ENCODE measurements at places on chromosomes 6 and 20.

DNA sequence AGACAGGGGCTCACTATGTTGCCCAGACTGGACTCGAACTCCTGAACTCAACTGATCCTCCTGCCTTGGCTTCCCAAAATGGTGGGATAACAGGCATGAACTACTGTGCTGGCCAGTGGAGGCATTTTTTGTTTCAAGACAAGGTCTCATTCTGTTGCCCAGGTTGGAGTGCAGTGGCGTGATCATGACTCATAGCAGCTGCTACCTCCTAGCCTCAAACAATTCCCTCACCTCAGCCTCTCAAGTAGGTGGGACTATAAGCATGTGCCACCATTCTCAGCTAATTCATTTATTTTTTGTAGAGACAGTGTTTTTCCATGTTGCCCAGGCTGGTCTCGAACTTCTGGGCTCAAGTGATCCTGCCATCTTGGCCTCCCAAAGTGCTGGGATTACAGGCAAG lies 17.2 kb downstream of the ENPP3 start:
- DNase-seq = no peak

- no peak for DNase-seq
Measured at GRCh38 chr6:16722630-16723029, 38.6 kb downstream of the ATXN1 start.

DNA sequence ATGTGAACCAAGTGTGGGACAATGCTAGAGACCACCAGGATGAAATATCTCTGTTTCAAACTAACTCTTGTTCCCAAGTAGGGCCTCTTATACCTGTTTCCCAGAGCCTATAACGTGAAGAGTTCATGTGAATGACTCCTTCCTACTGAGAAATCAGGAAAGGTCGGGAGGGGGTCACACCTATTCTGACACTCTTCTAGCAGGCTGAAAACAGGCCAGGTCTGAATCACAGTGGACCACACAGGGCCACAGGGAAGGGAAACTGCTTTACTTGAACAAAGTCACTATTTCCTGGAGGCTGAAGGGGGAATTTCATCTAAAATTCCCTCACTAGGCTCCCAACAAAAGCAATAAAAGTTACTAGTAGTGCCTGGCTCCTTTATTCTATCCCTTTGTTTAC lies 88.4 kb upstream of the BMP2 start:
- no peak for DNase-seq

DNA sequence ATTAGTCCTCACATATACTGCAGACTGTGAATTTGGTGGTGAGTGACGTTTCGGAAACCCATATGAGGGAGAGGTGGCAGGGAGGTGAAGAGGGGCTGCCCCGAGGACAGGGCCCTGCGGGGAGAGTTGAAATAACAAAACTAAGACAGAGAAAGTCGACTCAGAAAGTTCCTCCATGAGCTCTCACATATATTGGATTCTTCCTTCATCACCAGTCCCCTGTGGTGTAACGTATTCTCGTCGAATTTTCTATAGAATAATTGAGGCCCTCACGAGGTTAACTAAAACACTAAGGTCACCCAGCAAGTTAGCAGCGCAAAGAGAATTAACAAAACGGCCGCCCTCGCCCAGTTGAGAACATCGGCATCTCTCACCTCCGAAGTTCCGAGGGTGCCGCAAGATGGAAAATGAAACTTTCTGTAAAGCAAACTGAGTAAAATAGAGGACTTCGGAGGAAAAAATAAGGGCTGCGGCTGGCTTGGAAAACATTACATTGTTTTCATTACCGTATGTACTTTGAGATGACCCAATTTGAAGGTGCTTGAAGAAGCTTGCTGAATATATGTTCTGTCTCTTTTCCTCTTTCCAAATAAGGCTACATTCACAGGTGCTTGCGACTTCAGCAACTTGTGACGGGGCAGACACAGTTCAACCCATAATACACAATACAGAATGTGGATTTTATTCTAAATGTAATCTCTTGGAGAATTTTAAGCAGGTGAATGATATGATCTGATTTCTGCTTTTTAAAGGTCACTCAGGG lies 490.9 kb upstream of the JARID2 start:
- no peak for DNase-seq

DNA sequence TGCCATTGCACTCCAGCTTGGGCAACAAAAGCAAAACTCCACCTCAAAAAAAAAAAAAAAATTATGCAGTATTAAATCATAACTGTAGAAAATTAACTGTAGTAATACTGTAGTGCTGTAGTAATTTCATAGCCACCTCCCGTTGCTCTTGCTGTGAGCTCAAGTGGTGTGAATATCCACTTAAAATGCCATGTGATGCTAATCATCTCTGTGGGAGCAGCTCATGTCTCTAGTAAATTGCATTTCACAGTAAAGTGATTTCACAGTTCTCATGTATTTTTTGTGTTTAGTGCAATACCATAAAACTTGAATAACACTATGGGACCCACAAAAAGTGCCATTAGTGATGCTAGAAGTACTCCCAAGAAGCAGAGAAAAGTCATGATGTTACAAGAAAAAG lies 14.4 kb upstream of the FAM217A start:
- no peak for DNase-seq

DNA sequence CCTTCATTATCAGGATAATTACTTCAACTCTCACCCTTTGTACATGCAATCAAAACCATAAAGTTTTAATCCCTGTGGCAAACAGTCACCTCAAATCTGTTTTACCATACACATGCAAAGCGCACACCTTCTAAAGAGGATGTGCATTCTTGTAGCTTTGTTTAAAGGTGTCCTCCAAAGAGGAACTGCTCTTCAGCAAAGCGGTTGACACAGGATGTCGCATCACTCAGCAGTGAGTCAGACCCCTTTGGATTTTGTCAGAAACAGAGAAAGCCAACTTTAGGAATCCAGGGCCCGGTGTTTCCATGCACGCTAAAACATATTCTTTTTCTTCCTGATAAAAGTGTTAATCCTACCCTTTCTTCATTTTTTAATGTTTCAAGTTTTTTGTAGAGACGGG lies 268.3 kb upstream of the ARID1B start:
- no peak for DNase-seq

GRCh38 chr6:79702691-79703090 lies 71.6 kb downstream of the SH3BGRL2 start:
- no peak for DNase-seq

DNA sequence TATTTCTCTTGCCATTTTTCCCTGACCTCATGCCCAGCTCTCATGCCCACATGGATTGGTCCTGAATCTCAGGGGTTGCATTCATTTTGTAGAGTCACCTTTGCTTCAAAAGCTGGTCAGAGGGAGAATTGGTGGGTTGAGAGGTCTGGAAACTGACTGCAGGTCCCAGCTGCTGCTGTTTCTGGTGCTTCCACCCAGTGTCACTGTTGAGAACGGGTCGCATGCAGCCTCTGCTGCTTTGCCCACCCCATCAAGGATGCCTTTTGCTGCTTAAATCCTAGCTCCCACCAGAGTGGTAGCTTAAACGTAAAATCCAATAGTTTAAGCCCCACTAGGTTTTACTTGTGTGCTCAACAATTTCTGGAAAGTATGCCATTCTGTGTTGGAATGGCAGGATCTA lies 211.4 kb upstream of the TSHZ2 start:
- no peak for DNase-seq

DNA sequence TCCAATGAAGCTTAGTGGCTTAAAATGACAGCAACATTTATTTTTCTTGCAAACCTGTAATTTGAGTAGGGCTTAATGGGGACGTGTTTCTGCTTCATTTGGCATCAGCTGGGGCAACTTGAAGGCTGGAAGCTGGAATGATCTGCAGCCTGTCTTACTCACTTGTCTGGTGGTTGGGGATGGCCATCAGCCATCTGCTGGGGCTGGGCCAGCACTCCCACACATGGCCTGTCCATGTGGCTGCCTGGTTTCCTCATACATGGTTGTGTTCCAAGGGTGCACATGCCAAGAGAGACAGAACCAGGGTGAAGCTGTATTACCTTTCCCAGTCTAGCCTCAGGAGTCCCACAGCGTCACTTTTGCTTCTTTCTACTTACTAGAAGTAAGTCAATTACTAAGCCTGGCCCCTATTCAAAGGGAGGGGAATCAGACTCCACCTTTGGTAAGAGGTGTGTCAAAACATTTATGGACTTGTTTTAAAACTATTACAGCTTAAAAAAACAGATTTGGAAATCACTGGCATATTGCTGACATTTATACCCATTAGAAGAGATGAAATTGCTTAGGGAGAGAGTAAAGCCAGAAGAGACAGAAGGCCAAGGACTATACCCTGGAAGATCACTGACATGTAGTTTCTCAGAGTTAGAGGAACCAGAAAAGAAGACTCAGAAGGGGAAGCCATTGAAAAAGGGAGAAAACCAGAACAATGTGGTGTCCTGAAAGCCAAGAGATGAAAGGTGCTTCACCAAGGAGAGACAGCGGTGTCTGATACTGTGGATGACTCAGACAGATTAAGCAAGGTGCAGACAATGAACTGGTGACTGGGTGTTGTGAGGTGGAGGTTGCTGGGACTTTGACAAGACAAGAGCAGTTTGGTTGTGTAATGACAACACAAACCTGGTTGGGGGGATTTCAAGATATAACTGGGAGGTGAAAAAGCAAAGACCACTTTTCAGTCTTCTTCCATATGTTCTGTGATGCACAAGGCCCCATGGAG lies 345.2 kb downstream of the GJA1 start:
- no peak for DNase-seq

DNA sequence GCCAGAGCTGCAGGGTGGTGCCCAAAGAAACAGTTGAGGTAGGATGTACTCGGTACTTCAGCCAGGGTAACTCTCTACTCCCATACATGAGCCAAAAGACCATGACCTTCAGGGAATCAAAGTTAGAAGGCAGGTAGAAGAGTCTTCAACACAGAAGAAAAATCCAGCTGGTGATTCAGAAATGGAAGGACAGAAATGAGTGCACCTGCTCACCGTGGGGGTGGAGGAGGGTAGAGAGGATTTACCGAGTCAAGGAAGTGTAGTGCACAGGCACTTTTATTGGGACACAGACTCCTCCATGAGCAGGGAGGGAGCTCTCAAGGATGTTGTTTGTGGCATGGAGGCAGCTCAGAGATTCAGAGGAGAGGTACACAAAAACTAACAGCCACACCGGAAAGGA lies 330.3 kb upstream of the PRDM1 start:
- DNase-seq = no peak

DNA sequence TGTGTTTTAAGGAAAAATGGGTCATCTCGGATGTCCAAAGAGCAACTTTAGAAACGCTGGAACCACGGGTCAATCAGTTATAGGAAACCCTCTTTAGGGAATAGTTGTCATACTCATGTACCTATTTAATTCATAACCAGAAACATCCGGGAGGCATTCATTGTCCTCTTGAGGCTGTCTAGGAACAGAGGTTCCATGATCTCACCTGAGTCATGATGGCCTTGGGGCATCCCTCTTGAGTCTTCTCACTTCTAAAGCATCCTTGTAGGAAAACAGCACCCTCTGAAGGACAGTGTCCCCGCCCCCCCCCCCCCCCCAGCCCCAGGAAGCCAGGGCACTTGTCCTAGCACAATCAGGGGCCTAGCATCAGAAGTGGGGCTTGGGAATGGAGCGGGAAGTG lies 46.3 kb upstream of the CDH4 start:
- no peak for DNase-seq

DNA sequence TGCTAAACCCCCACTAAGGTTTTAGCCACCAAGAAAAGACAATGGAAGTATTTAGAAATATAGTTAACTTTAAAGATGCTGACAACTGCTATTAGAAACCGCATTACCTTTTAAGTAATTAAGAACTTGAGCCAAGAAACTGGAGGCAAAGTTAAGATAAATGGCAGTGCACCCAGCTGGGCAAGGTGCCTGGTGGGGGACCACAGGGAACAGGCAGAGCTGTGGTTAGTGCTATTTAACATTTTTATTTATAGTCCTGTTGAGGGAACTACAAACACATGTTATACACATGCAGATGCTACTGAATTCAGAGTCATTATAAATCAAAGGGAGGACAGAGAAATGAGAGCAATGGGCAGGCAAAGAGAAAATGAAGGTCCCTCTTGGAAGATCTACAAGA lies 447.9 kb downstream of the TFAP2B start:
- no peak for DNase-seq

- DNase-seq = no peak
Measured at GRCh38 chr6:119960036-119960435, 610.5 kb upstream of the MAN1A1 start.

DNA sequence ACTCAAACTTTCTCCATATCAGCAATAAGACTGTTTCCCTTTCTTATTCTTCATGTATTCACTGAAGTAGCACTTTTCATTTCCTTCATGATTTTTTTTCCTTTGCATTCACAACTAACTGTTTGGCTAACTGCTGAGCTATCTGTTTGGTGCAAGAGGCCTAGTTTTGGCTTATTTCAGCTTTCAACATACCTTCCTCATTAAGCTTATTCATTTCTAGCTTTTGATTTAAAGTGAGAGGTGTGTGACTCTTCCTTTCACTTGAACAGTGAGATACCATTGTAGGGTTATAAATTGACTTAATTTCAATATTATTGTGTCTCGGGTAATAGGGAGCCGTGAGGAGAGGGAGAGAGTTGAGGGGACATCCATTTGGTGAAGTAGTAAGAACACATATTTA lies 262.0 kb upstream of the PREP start:
- DNase-seq = no peak

DNA sequence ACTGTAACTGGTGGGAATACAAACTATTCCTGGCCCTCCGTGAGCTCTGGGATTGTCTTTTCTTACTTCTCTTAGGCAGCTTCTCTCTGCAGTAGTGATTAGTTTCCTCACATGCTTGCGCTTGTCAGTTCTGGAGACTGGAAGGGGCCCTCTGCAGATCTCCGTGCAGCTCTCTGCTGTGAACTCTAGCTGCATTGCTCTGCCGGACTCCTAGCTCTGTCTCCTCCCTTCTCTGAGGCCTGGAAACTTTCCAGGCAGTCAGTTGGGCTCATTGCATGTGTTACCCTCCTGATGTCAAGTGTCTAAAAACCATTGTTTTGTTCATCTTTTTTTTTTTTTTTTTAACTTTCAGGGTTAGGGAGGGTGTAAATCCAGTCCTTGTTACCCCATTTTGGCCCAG lies 102.3 kb downstream of the CTNNBL1 start:
- no peak for DNase-seq

- no peak for DNase-seq
Measured at GRCh38 chr6:1763404-1763803, 153.7 kb downstream of the FOXC1 start.

GRCh38 chr6:12548526-12548925 lies 168.0 kb upstream of the PHACTR1 start:
- DNase-seq = no peak
